ENCODE measurements at places on chromosomes 5 and 9. TPM values are rescaled to one million over a fixed set of nuclear protein-coding genes. Genes with fewer than 3 reads are reported as not detected.

The MYMK gene
- not detected for total RNA-seq

The GPX3 gene
- total RNA-seq: not detected

The PCDHB16 gene
- total RNA-seq: not detected

The EQTN gene
- not detected for total RNA-seq

The MYORG gene
- 1.0 TPM for total RNA-seq

The GM2A gene
- 23.3 TPM for total RNA-seq

The PCDHB15 gene
- not detected for total RNA-seq

The OR2V2 gene
- not detected for total RNA-seq

The PCDHGC5 gene
- total RNA-seq: not detected

The SH3TC2 gene
- not detected for total RNA-seq
